ENCODE measurements at places on chromosomes 6 and 20. TPM values are rescaled to one million over a fixed set of nuclear protein-coding genes. Genes with fewer than 3 reads are reported as not detected.

The EBF4 gene
- total RNA-seq = 0.99 TPM

The PARD6B gene
- total RNA-seq = 1.0 TPM

The GSTA2 gene
- total RNA-seq = not detected

The CCM2L gene
- total RNA-seq = not detected

The XKR7 gene
- not detected for total RNA-seq

The PDE7B gene
- 22.1 TPM for total RNA-seq

The BPIFB1 gene
- total RNA-seq = not detected

The FOXS1 gene
- total RNA-seq = not detected

The PLCB4 gene
- 13.7 TPM for total RNA-seq

The OXT gene
- total RNA-seq = not detected

The BIRC7 gene
- total RNA-seq = not detected

The CENPW gene
- 8.3 TPM for total RNA-seq

The BPIFB3 gene
- total RNA-seq = not detected

The FOXC1 gene
- total RNA-seq = 0.66 TPM

The HRH3 gene
- not detected for total RNA-seq

The TSPO2 gene
- not detected for total RNA-seq

The ADGB gene
- not detected for total RNA-seq

The SYNJ2 gene
- total RNA-seq = 43.4 TPM

The ZNF318 gene
- 5.6 TPM for total RNA-seq

The PTK7 gene
- 159 TPM for total RNA-seq

The DNAH8 gene
- under 0.01 TPM for total RNA-seq

The HLA-DQA2 gene
- not detected for total RNA-seq

The LAMA2 gene
- 67.5 TPM for total RNA-seq

The GRM1 gene
- 0.17 TPM for total RNA-seq

The TREM2 gene
- total RNA-seq = under 0.01 TPM

The HINT3 gene
- total RNA-seq = 28.8 TPM

The MATN4 gene
- under 0.01 TPM for total RNA-seq

The TMEM170B gene
- total RNA-seq = 4.5 TPM

The GGT7 gene
- 9.5 TPM for total RNA-seq

The CLVS2 gene
- not detected for total RNA-seq

The CTAGE9 gene
- not detected for total RNA-seq

The KCNK16 gene
- total RNA-seq = not detected

The KHDC1L gene
- total RNA-seq = not detected

The CCN5 gene
- total RNA-seq = 21.1 TPM

The HLA-DPB1 gene
- total RNA-seq = 5.4 TPM

The CFAP61 gene
- total RNA-seq = 0.26 TPM

The HLA-DRA gene
- 0.17 TPM for total RNA-seq

The NRSN1 gene
- total RNA-seq = not detected

The HLA-DRB5 gene
- not detected for total RNA-seq

The HLA-DOA gene
- total RNA-seq = not detected

The CLDN20 gene
- total RNA-seq = not detected

The APOM gene
- 1.0 TPM for total RNA-seq

The ISM1 gene
- total RNA-seq = 0.26 TPM

The OR2J3 gene
- not detected for total RNA-seq

The COL10A1 gene
- 40.1 TPM for total RNA-seq

The TXLNB gene
- 1.5 TPM for total RNA-seq

The RSPH4A gene
- 0.17 TPM for total RNA-seq

The BPIFA3 gene
- total RNA-seq = not detected

The CPXM1 gene
- total RNA-seq = 0.50 TPM

The SOX4 gene
- total RNA-seq = 38.1 TPM

The PTK6 gene
- under 0.01 TPM for total RNA-seq
